ENCODE measurements at places on chromosomes 12 and 14. TPM values are rescaled to one million over a fixed set of nuclear protein-coding genes. Genes with fewer than 3 reads are reported as not detected.

The SLCO1C1 gene
- total RNA-seq, result 32.9 TPM

The GALNT8 gene
- total RNA-seq, result 43.5 TPM

The KRT75 gene
- not detected for total RNA-seq

The RD3L gene
- total RNA-seq, result not detected

The TAS2R9 gene
- total RNA-seq, result 1.2 TPM

The GLIPR1L1 gene
- total RNA-seq, result not detected

The KRT80 gene
- not detected for total RNA-seq

Data from occipital lobe (tissue), 3 donors.